ENCODE measurements at places on chromosomes 7 and 10.

GRCh38 chr10:112246-112645 is 23.0 kb upstream of the ZMYND11 start:
- DNase-seq, result no peak

GRCh38 chr10:129035052-129035827 is 431.8 kb upstream of the MGMT start:
- DNase-seq, result no peak

GRCh38 chr10:9759596-9759995 is 1258.1 kb upstream of the CELF2 start:
- DNase-seq, result no peak

DNA sequence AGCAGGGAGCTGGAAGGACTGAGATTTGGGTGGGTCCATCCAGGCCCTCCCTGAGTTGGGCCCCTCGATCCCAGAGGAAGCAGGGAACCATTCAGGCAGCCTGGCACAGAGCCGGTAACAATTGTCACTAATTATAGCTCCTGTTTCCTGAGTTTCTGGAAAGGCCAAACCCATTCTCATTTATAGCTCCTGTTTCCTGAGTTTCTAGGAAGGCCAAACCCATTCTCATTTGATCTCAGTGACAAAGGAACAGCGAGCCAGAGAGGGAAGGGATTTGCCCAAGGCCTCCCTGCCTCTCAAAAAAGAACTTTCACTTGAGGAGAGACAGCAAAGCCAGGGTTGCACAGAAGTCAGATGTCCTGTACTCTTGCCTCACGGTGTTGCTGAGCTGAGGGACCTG is 521.9 kb downstream of the TYW1 start:
- DNase-seq, result no peak
